ENCODE measurements at places on chromosomes 1 and 21.

DNA sequence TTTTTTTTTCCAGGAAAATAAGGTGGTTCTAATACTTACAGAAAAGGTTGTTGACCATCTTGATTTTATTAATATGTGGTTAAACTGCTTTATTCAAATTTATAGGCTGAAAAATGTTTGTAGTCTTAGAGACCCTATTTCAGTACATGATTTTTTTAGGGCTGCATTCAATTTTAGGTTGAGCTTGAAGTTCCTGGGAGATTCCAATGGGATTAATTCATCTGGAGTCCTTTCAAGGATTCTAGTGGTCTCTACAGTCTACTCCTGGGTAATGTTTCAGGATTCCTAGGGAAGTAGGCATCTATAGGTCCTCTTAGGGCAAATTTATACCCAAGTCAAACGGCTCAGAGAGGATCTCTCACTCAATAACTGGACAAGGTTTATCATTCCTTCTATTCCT, 126.7 kb downstream of the HMCN1 start:
- no peak for DNase-seq

- DNase-seq: no peak
Observed at GRCh38 chr1:182851825-182852224, 12.7 kb downstream of the DHX9 start.

DNA sequence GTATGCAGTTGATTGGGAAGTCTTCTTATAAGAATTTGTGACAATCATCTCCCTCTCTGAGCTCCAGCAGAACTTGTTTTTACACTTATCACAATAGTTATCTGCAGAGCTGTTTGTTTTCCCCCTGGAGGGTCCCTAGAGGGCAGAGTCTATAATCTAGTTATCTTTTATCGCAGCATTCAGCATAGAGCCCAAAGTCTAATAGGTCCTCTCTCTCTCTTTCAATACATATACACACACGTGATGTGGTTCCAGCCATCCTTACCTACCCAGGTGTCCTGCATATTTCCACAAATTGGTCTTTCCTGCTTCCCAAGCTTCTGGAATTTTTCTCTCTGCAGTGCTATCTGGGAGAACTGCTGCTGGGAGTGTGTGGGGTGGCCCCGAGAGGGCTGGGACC, 229.6 kb upstream of the KIAA0040 start:
- no peak for DNase-seq

GRCh38 chr1:77382366-77382765, 100.5 kb downstream of the AK5 start:
- no peak for DNase-seq

DNA sequence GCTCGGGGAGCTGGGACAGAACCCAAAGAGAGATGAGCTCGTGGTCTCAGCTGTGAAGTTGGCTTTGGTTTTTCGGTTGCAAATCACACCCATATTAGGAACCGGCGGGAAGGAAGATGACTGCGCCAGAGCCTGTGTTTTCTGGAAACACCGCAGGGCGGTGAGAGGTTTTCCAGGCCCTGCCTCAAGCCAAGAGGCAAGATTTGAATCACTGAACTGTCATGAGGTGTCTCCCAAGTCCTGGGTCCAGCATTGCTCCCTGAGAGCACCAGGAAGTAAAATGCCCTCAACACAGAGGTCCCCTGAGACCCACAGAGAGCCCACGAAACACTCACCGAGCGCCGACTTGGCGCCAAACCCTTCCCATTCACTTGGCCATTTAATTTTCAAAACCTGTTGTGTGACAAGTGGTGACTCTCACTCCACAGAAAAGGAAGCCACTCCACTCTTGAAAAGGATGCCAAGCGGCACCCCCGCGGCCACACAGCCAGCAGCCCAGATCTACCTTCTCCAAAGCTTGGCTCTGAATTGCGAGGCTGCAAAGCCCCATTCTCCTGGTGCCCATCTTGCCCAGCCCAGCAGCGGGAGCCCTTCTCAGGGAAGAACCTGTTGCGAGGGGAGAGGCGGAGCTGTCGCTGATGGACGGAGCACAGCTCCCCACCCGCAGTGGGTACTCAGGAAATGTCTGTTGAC, 99.0 kb upstream of the RUNX3 start:
- DNase-seq: no peak

DNA sequence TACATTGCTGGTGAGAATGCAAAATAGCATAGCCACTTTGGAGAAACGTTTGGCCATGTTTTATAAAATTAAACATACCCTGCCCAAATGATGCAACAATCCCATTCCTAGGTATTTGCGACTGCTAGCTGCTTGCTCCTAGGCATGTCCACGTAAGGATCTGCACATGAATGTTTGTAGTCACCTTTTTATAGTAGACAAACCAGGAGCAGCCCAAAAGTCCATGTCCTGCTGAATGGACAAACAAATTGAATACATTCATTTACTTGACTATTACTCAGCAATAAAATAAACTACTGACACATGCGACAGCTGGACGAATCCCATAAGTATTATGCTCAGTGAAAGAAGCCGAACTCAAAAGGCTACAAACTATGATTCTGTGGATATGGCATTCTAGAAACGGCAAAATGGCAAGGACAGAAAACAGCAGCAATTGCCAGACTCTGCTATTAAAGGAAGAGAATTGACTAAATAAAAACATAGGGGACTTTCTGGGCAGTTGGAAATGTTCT, 161.9 kb upstream of the GALNT2 start:
- DNase-seq: no peak

DNA sequence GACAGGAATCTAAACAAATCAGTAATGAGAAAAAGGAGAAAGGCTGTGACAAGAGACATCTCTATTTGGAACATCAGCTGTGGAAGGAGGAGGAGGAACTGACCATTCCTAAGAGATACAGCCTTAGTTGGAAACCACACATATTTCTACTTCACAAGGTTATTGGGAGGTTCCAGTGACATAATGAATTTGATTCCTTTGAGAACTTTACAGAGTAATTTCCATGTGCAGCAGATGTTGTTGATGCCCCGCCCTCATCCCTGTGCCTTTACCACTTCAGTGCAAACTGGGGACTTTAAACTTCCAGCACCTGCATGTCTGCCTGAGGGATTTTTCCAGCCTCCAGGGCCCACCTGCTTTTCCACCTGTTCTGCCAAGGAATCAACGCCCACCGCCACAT, 9.3 kb upstream of the ST6GALNAC5 start:
- DNase-seq: no peak

GRCh38 chr1:159957824-159958268, 3.8 kb upstream of the SLAMF9 start:
- no peak for DNase-seq

DNA sequence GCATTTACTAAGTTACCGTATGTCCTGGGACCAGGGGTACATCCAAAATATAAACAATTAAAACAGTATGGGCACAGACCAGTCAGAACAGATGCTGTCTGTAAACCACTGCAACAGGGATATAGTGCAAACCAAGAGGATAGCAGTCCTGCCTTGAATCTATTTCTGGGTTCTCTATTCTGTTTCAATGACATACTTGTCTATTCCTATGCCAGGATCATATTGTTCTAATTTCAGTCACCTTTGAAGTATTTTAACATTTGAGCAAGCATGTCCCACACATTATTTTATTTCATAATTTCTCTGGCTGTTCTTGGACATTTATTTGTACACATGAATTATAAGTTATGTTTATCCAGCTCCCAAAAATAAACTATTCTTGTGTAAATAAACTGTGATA, 28.2 kb upstream of the SYDE2 start:
- DNase-seq: no peak

Data from HS-27A (cell line).